ENCODE measurements at places on chromosomes 7 and 10.

- DNase-seq = no peak
These were observed 123.6 kb downstream of the ADCYAP1R1 start for GRCh38 chr7:31175672-31176071.

GRCh38 chr10:14415676-14416307, 85.1 kb upstream of the FRMD4A start:
- no peak for DNase-seq

DNA sequence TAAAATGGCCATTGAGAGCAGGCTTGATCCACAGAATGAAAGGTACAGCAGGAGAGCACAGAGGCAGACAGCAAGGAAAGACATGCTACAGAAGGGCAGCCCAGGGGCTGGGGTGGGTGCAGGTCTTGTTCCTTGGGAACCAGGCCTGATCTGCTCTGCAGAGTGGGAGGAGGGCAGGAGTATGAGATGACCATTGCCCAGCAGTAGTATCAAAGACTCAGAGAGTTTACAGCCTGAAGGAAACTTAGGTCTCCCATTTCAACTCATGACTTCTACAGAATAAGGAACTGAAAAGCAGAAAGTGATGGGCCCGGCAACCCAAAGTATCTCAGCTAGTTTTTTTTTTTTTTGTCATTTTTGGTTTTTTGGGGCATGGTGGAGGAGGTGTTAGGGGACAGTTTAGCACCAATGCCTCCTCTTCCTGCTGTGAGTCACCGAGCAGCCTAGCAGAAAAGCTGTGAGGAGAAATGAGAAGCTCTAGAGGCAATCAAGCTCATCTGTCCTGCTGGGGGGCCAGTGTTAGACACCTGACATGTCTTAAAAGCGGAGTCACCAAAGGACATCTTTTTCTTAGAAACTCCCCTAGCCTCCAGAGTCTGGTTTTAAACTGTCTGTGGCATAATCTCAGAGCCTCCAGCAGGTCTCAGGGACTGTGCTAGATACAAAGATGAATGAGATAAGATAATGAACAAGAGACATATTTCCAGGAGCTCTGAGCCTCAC, 34.3 kb upstream of the HERPUD2 start:
- no peak for DNase-seq

GRCh38 chr10:69845574-69846292, 44.0 kb downstream of the COL13A1 start:
- DNase-seq = no peak

GRCh38 chr10:110512461-110513187, 14.9 kb downstream of the DUSP5 start:
- DNase-seq = no peak

- DNase-seq = no peak
These were observed 274.8 kb downstream of the FGFR2 start for GRCh38 chr10:121323443-121323842.

- DNase-seq = no peak
These were observed 2.8 kb downstream of the RBP3 start for GRCh38 chr10:47350671-47351640.

- no peak for DNase-seq
These were observed 332.7 kb upstream of the MGMT start for GRCh38 chr10:129134371-129134770.

- DNase-seq = no peak
These were observed 1012.3 kb upstream of the PHF14 start for GRCh38 chr7:9961161-9961922.

Measured in stimulated activated CD4-positive, alpha-beta T cell treated with anti-CD3 and anti-CD28 coated beads, Interleukin-2, amount 100 ng/mL, for 48 hours (primary cell).